ENCODE measurements at places on chromosomes 12 and 14.

DNA sequence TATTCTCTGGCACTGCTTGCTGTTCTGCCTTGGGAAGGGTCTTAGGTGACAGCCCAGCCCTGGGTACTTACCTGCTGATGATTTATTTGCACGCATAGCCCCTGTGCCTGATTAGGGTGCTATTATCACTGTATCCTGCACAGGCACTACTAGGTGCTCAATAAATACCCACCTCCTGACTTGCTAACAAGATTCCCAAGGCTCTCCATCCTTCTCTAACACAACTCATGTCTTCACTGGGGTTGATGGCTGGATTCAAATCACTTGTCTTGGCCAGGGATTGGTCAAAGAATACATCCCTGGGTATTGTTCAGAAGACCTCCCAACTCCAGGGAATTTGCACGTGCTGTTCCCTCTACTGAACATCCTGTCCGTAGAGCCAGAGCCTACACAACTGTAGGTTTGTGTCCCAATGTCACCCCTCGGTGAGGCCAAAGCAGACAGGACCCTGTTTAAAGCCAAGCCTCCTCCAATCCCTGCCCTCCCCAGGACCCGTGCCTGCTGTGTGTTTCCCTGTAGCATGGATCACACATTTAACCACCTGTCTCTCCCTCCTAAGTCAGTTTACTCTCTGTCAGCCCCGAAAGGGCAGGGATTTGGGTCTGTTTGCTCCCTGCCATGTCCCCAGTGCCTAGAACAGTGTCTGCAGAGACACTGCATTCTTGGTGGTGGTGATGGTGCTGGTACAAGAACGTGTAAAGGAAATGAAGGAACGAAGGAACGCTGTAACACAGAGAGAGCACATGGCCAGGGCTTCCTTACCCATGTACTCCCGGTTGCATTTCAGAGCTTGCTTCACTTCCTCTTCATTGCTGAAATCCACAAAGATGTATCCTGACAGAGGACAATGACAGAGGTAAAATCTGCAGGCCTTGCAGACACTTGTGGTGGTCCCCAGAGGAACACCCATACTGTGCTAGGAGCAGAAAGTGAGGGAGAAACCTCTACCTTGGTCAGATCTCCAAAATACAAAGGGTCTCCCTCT lies 16.5 kb downstream of the RBM19 start:
- DNase-seq = no peak

DNA sequence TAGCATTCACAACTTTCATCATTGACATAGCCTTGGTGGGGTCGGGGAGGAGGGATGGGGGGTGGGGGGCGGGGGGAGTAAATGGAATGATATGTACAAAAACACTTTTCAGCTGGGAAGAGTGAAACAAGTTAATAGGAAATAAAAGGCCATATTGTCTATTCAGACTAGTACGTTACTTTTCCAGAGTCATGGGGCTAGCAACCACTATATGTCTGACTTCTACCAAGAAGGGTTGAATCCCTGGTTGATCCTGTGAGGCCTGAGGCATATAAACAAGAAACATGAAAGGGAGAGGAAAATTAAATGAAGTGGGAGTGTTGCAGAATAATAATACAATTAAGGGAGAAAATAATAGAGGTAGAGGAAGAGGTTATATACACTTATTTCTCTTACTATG lies 225.5 kb downstream of the ERC1 start:
- no peak for DNase-seq

GRCh38 chr12:91059211-91059610 lies 1.4 kb upstream of the KERA start:
- no peak for DNase-seq

- DNase-seq = no peak
These were observed 90.1 kb upstream of the DACT1 start for GRCh38 chr14:58547649-58548048.

DNA sequence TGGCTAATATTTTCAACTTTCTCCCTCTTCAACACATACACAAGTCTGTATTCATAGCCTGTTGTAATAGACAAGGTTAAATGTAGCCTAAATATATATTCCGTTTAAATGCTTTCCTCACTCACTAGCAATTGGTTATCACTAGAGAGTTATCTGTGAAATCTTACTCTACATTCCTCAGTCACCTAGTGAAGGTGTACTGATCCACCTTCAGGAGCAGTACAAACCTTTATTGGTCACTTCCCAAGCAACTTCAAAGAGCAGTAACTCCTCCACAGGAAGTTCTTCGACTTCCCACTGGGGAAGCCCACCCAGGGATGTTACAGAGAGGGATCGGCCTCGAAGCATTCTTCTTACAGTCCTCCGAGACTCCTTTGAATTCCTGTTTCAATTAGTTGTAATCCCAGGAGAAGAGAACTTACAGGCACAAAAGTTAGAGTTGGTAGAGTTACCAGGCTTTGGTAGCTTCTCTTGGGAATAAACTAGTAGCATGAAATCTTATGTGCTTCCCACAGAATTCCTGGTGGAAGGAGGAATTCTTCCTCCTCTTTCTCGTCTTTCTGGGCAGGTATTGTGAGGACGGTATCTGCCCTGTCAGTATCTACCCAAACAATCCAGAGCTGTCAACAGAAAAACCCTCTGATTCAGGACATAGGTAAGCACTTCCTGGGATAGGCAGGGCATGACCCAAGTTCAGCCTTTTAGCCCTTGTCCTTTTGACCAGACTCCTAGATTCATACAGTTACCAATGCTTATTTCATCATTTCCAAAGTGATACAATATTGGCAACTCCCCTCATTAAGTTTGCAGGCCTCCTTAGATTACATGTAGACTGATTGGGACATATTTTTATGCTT lies at the start of gene GYS2:
TSS of gene GYS2 (minus strand) at position 603 of the 857 bp plus-strand sequence. CDS start at position 348, 255 bp downstream.
- no peak for DNase-seq

DNA sequence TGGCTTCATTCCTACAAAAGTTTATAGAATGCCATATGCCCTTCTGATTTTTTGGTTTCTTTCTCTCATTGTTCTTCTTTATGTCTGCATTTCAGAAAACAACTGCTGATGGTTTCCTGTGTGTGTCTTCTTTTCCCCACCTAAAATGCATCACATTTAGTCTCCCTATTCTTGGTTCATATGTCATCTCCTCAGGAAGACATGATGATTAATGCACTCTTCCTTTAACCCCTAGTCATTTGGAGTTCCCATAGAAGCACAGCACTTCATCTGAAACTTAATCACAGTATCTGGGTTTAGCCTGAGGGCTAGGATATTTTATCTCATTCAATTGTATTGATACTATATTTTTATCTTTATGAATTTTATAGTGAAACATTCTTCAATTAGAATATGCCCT lies 21.5 kb downstream of the GNPNAT1 start:
- no peak for DNase-seq

GRCh38 chr12:85060916-85061315 lies 24.8 kb downstream of the LRRIQ1 start:
- no peak for DNase-seq

DNA sequence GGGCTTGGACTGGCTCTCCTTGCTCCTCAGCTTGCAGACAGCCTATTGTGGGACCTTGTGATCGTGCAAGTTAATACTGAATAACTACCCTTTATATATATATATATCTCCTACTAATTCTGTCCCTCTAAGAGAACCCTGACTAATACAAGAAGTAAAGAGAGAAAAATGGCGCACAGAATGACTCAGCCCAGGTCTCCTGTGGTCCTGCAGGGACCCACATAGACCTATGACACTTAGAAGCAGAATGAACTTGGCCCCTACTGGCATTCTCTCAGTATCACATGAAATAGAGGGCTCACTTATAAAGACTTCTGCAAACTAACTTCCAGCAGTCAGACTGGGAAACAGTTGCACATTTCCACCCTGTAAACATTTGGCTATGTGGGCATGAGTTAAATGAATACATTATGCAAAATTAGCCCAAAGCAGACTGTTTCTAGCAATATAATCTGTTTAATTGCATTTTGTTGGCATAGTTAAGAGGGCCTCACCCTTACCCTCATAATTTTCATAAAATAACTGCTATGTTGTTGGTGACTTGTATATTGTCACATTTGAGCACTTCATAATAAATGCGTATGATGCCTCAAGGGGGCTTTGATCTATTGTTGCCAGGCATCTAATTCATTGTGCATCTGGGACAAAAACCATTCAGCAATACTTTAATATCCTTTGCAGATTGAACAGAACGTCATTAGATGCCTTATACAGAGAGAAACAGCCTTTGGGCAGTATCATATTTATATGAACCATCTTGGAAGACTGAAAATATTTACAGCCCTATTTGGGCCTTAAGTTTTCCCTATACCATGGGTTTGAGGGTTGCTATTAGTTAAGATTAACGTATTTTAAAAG lies 349.7 kb upstream of the DIO2 start:
- no peak for DNase-seq

DNA sequence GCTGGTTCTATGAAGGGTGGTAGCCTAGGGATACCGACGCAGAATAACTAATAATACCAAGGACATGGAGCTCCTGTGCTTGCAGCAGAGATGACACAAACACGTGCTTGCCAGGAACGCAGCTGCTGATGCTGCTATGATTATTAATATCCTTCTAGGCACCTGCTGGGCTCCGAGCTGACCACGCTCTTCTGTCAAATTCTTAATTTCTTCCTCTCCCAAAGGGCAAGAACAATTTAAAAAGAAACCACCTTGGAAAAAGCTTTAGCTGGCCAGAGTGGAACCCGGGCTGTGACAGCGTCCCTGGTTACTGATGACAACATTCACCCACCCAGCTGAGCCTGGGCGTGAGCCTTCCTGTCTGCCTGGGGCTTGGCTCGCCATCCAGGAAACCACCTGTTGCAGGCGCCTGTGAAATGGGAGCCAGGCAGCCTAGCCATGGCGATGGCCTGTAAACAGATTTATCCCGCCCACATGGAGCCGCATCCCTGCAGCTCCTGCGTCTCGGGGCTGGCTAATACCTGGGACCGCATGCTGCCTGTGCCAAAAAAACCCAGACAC lies 28.8 kb downstream of the CLMN start:
- DNase-seq = no peak

- no peak for DNase-seq
These were observed 36.6 kb downstream of the SUPT16H start for GRCh38 chr14:21347201-21347600.

DNA sequence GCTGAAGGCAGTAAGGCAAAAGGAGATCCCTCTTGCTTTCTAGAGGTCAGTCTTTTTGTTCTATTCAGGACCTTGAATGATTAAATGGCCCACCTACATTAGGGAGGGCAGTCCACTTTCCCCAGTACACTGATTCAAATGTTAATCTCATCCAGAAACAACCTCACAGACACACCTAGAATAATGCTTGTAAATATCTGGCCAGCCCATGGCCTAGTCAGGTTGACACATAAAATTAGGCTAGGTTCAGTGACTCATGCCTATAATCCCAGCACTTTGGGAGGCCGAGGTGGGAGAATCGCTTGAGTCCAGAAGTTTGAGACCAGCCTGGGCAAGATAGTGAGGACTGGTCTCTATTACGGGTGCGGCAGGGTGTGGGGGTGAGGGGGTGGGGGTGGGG lies 43.5 kb downstream of the MIPOL1 start:
- DNase-seq = no peak

DNA sequence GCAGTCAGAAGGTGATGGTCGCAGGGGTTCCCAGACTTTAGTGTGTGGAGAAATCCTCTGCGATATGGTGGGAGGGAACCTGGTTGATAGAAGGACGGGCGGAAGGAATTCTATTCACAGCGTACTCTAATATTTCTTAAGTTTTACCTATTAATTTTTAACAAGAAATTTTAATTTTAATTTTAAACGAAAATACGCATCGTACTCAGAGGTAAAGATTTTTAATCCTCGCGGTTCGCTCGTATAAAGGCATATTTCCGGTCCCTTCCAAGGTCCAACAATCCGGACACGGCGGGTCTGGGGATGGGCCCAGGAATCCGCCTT lies 338 bp upstream of the SLC48A1 start:
- DNase-seq = no peak

GRCh38 chr12:12899530-12900380 lies 8.4 kb downstream of the GPRC5A start:
- DNase-seq = peak; percentile 35

DNA sequence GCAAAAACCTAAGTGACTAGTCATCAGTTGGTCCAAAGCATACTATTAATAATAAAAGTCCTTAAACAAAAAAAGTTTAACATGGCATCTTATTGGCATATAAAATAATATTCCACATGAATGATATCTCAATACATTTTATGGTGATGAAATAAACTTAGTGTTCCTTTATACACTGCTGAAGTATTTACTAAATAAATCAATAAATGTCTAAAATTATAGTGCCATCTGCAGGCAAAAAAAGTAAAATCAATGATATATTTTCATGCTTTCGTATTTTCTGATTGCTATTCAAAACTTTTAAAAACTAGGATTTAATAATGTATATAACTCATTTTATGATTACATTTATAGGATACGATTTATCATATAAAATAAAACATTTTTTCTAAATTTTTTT lies 30.5 kb downstream of the PUS7L start:
- DNase-seq = no peak

GRCh38 chr12:61414470-61414869 lies 845.7 kb upstream of the USP15 start:
- no peak for DNase-seq

GRCh38 chr12:121812320-121812871 lies 8.6 kb downstream of the SETD1B start:
- no peak for DNase-seq

- no peak for DNase-seq
These were observed 87.0 kb downstream of the DAD1 start for GRCh38 chr14:22502007-22502406.

DNA sequence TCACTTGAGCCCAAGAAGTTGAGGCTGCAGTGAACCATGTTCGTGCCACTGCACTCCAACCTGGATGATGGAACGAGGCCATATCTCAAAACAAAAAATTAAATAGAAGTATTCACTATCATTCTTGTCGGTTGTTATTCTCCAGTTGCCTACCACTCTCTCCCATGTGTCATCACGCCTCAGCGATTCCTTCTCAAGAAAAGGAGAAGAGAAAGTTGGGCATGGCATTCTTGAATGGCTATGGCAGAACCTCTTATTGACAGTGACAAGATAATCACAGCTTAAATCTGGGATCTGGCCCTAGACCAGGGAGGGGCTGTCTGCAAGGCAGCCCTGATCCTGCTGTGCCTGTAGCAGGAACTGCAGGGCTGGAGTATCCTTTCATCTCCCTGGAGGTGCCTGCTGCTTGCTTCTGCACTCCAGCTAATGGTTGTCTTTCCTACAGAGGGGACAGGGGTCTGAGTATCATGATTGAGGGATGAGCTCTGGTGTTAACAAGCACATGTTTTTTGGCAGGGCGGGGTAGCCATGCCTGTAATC lies 12.8 kb upstream of the MLEC start:
- no peak for DNase-seq

DNA sequence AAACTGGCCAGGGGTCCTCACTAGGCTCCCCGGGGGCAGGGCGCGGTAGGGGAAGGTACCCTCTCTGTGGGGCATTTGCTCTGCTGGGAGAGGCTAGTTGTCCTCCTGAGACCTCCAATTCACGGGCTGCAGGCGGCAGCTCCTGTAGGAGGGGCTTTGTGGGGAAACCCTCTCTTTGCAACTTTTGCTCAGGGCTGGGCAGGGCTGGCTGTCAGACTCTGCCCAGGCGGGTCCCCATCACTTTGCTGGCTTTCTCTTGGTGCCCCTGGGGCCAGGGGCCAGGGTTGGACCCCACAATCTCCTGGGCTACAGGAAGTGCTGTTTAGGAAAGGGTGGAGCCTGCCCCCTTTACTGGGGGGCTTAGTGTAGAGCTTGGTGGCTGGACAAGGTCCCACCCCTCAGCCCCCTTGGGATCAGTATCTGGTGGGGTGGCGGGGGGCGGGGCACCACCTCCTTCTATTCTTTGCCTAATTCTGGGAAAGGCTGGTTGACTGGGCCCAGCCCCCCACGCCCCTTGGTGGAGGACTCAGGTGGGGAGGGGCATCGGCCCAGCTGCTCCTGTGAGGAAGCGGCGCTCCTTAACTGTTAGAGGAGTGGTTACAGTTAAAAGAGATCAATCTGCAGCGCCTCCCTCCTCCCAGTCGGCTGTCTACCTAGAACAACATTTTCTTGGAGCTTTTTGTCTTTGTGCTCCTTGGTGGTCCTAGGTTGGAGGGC lies 918.7 kb downstream of the AACS start:
- DNase-seq = no peak
